ENCODE measurements at places on chromosomes 7 and 10. TPM values are rescaled to one million over a fixed set of nuclear protein-coding genes. Genes with fewer than 3 reads are reported as not detected.

Gene TDRD1
- 0.22 TPM for total RNA-seq

Gene OR2A5
- not detected for total RNA-seq

Gene FIGNL1
- total RNA-seq = 23.3 TPM

Gene STEAP4
- not detected for total RNA-seq

Gene TYSND1
- 34.1 TPM for total RNA-seq

Gene ANXA8L1
- not detected for total RNA-seq

Gene HTRA1
- not detected for total RNA-seq

Gene SFTPA1
- total RNA-seq = not detected

Gene ZNF804B
- not detected for total RNA-seq

Gene GSTK1
- total RNA-seq = 183 TPM

Gene RADIL
- not detected for total RNA-seq
